Tibial nerve (tissue), 4 donors: ENCODE measurements at places on chromosomes 13 and 19. TPM values are rescaled to one million over a fixed set of nuclear protein-coding genes. Genes with fewer than 3 reads are reported as not detected.

- DNase-seq, result peak; percentile 46
- no peak overlapping the region for H3K27ac ChIP-seq
- H3K36me3 ChIP-seq, result no peaks in the 10 kb centered on the region
- H3K4me1 ChIP-seq, result no peaks in the 10 kb centered on the region
Measured at GRCh38 chr13:105410602-105411001, 1124.9 kb downstream of the EFNB2 start.

GRCh38 chr19:6250024-6250615 lies 29.7 kb downstream of the MLLT1 start:
- H3K4me3 ChIP-seq, result no peak overlapping the region
- peak overlapping the region; percentile 83 for H3K27ac ChIP-seq
- no peaks in the 10 kb centered on the region for H3K27me3 ChIP-seq
- peaks cover 20% of the 10 kb centered on the region for H3K4me1 ChIP-seq

DNA sequence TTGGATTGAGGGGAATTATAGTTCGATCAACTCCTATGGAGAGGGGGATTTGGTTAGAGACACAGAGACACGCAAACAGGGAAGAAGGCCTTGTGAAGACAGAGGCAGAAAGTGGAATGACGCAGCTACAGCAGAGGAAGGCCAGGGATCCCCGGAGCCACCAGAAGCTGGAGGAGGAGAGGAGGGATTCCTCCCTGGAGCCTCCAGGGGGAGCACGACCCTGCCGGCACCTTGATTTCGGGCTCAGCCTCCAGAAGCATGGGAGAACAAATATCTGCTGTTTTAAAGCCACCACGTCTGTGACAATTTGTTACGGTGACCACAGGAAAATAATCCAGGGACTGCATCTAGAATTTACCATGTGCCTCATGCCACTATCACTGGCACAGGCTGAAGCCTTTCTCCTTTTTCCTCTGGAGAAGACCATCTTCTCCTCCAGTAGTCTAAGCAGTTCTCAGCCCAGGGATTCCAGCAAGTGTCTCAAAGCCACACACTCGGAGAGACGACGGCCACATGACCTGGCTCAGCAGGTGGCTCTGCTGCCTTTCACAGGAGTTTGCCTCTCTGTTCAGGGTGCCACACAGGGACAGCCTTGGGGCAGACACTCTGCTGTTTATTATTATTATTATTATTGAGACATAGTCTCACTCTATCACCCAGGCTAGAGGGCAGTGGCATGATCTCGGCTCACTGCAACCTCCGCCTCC lies 39.9 kb upstream of the CCNE1 start:
- H3K36me3 ChIP-seq, result no peaks in the 10 kb centered on the region
- peak; percentile 5 for DNase-seq
- H3K4me3 ChIP-seq, result no peak overlapping the region
- peaks cover 5% of the 10 kb centered on the region for H3K4me1 ChIP-seq

DNA sequence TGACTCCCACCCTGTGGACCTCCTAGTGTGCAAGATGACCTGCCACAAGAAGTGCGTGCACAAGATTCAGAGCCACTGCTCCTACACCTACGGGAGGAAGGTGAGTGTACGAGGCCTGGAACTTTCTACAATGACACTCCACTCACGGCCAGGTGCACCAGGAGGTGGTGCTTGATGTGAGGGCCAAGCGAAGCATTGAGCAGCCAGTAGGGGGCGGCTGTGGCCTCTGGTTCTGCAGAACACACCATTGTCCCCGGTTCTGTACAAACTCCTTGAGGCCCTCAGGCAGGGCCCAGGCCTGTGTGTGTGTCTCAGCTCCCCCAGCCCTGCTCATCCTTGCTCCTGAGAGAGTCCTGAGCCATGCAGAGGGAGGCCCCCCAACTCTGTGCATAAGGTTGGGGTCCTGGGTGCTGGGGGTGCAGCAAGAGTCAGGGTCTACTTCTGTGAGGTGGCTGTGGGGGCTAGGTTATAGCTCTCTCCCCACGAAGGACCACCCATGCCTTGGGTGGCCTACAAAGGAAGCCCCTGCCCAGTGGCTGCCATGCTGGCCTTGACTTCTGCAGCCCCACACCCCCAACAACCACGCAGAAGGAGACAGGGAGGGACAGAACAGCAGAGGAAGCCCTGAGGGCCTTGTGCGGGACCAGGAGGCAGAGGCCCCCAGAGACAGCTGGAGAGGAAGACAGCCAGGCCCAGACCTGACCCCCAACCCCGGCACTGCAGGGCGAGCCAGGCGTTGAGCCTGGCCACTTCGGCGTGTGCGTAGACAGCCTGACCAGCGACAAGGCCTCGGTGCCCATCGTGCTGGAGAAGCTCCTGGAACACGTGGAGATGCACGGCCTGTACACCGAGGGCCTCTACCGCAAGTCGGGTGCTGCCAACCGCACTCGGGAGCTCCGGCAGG lies 9.7 kb upstream of the USE1 start:
- H3K4me3 ChIP-seq, result no peak overlapping the region
- DNase-seq, result no peak
- no peak overlapping the region for H3K27ac ChIP-seq
- no peaks in the 10 kb centered on the region for H3K4me1 ChIP-seq
- H3K36me3 ChIP-seq, result no peaks in the 10 kb centered on the region

- no peaks in the 10 kb centered on the region for H3K36me3 ChIP-seq
- no peak overlapping the region for H3K4me3 ChIP-seq
- DNase-seq, result no peak
- H3K4me1 ChIP-seq, result no peaks in the 10 kb centered on the region
Measured at GRCh38 chr13:28375250-28375930, 119.5 kb downstream of the FLT1 start.

GRCh38 chr19:10713317-10713716 lies 4.6 kb upstream of the DNM2 start:
- no peak for DNase-seq
- peaks cover 61% of the 10 kb centered on the region for H3K36me3 ChIP-seq
- H3K4me3 ChIP-seq, result no peak overlapping the region
- peaks cover 5% of the 10 kb centered on the region for H3K4me1 ChIP-seq

- H3K27me3 ChIP-seq, result peaks cover 19% of the 10 kb centered on the region
- H3K27ac ChIP-seq, result no peak overlapping the region
- no peaks in the 10 kb centered on the region for H3K36me3 ChIP-seq
- H3K4me3 ChIP-seq, result no peak overlapping the region
Measured at GRCh38 chr19:2699413-2700140, 2.9 kb downstream of the GNG7 start.

DNA sequence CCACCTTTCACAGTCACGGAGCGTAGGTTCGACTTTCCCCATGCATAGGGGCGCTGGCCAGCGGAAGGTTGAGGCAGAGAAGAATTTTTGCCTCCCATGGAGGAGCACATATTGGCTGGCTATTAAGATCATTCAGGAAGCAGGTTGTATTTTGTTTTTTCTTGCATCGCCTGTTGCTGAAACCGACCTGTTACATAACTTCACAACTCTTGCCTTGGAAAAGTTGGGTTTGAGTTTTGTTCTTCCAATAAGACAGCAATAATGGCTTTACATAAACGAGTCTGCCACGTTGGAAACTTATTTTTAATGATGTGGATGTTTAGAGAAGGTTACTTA lies 1.4 kb downstream of the UPF1 start:
- H3K27ac ChIP-seq, result no peak overlapping the region
- peaks cover 25% of the 10 kb centered on the region for H3K4me1 ChIP-seq
- no peak for DNase-seq
- peak overlapping the region; percentile 87 for H3K4me3 ChIP-seq

DNA sequence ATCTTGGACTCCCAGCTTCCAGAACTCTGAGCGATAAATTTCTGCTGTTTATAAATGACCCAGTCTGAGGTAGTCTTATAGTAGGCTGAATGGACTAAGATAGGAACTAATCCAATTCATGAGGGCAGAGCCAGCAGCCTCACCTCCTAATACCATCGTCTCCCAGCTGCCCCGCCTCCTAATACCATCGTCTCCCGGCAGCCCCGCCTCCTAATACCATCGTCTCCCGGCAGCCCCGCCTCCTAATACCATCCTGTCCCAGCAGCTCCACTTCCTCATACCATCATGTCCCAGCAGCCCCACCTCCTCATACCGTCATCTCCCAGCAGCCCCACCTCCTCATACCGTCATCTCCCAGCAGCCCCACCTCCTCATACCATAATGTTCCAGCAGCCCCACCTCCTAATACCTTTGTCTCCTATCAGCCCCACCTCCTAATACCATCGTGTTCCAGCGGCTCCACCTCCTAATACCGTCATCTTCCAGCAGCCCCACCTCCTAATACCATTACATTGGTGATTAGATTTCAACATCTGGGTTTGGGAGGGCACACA lies 2.4 kb upstream of the ARGLU1 start:
- no peak overlapping the region for H3K27ac ChIP-seq
- H3K36me3 ChIP-seq, result no peaks in the 10 kb centered on the region
- peaks cover 33% of the 10 kb centered on the region for H3K4me1 ChIP-seq
- peak; percentile 71 for DNase-seq

GRCh38 chr19:10104130-10104513 lies 1.6 kb upstream of the ANGPTL6 start:
- no peak overlapping the region for H3K27ac ChIP-seq
- peaks cover 19% of the 10 kb centered on the region for H3K36me3 ChIP-seq
- no peak overlapping the region for H3K4me3 ChIP-seq
- H3K27me3 ChIP-seq, result no peaks in the 10 kb centered on the region
- DNase-seq, result no peak

GRCh38 chr13:94323764-94324758 lies 155.4 kb downstream of the DCT start:
- DNase-seq, result no peak
- H3K27ac ChIP-seq, result no peak overlapping the region
- H3K36me3 ChIP-seq, result no peaks in the 10 kb centered on the region
- H3K4me1 ChIP-seq, result no peaks in the 10 kb centered on the region
- no peak overlapping the region for H3K4me3 ChIP-seq
- no peaks in the 10 kb centered on the region for H3K27me3 ChIP-seq

GRCh38 chr19:23377276-23377675 lies 18.0 kb downstream of the ZNF91 start:
- H3K27me3 ChIP-seq, result no peaks in the 10 kb centered on the region
- H3K36me3 ChIP-seq, result no peaks in the 10 kb centered on the region
- H3K4me3 ChIP-seq, result no peak overlapping the region
- peaks cover 6% of the 10 kb centered on the region for H3K4me1 ChIP-seq

GRCh38 chr19:46963093-46963734 lies 56.4 kb upstream of the NPAS1 start:
- no peaks in the 10 kb centered on the region for H3K27me3 ChIP-seq
- peaks cover 47% of the 10 kb centered on the region for H3K4me1 ChIP-seq
- H3K36me3 ChIP-seq, result no peaks in the 10 kb centered on the region
- no peak overlapping the region for H3K4me3 ChIP-seq

GRCh38 chr19:37964109-37964508 lies 57.1 kb downstream of the SIPA1L3 start:
- H3K27me3 ChIP-seq, result no peaks in the 10 kb centered on the region
- DNase-seq, result no peak
- peaks cover 12% of the 10 kb centered on the region for H3K4me1 ChIP-seq
- H3K4me3 ChIP-seq, result no peak overlapping the region
- no peak overlapping the region for H3K27ac ChIP-seq

DNA sequence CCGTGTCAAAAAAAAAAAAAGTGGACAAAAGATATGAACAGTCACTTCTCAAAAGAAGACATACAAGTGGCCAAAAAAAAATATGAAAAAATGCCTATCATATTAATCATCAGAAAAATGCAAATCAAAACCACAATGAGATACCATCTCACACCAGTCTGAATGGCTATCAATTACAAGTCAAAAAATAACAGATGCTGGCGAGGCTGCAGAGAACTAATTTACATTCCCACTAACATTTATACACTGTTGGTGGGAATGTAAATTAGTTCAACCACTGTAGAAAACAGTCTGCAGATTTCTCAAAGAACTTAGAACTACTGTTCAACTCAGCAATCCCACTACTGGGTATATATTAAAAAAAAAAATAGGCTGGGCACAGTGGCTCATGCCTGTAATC lies 26.5 kb upstream of the FOXO1 start:
- H3K4me3 ChIP-seq, result no peak overlapping the region
- no peak overlapping the region for H3K27ac ChIP-seq
- H3K27me3 ChIP-seq, result no peaks in the 10 kb centered on the region
- DNase-seq, result no peak

DNA sequence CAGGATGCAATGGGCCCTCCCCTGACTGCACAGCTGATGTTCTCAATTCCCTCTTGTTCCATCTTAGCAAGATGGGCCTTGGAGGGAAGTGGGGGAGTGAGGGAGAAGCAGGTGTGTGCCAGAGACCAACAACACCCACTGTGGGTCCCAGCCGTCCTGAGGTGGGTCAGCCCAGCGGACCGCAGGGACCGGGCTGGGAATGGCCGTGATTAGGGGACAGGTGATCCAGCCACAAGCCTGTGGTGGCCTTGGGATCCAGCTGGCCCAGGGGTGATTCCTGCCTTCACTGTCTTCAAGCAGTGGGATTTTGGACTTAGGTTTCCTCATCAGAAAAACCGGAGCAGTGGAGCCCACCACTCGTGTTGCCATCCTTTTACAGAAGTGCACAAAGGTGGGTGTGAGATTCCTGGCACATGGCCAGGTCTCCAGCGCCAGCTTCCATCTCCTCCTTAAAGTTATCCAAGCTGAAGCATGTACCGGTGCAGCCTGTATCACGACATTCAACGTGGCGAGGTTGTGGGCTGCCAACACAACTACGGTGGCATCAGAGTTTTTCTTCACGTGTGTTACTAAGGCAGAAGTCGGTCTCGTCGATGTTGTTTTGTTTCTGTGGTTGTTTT lies 9.0 kb upstream of the ATP11A start:
- no peaks in the 10 kb centered on the region for H3K27me3 ChIP-seq
- H3K27ac ChIP-seq, result no peak overlapping the region
- H3K4me1 ChIP-seq, result no peaks in the 10 kb centered on the region
- no peak for DNase-seq

Gene PRR19
- total RNA-seq, result not detected

Gene OLFM4
- total RNA-seq, result 1.2 TPM

Gene LENG8
- 389 TPM for total RNA-seq

Gene LRG1
- total RNA-seq, result 1.8 TPM

Gene DPF1
- total RNA-seq, result not detected

Gene RAB3A
- 3.9 TPM for total RNA-seq

Gene ZNF432
- 10.1 TPM for total RNA-seq

Gene VSTM1
- not detected for total RNA-seq

Gene SIGLECL1
- not detected for total RNA-seq

Gene CGB3
- not detected for total RNA-seq
